ENCODE measurements at places on chromosomes 4 and X.

DNA sequence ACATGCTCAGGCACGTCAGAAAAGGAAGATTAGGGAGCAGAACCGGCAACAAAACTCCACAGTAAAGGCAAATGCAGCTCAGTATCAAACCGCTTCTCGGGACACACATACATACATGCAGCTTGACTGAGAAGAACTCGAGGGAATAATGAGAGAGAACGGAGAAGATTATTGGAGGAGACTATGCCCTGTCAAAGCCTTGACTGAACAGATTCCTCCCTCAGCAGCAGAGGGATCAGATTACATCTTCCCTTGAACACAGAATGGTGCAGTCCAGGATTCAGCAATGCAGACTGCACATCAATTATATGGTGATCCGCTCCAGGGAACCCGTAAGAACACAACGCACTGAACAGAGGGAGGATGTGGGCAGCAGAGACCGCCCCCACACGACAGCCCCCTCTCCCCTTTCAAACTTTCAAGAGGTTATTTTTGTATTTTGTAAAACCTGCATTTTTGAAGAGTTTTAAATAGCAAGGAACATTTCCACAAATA lies 183.2 kb downstream of the FBXW7 start:
- no peak for DNase-seq

- no peak for DNase-seq
Measured at GRCh38 chr4:168524006-168524405, 27.2 kb downstream of the PALLD start.

DNA sequence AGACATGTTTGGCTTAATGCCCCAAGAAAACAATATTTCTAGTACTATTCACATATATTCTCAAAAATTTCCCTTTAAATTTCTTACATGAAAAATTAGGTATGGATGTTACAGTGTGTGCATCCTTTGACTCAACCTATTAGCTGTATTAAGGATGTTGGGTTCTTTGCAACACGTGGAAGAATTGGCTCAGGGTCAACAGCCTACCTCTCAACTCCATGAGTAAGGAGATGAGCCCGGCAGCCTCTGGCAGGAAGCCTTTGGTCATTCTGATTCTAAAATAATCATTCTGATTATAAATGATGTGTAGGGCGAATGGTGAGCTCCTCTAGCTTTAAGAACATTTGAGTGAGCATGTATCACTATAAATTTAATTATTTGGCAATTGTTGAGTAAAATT lies 148.0 kb upstream of the WDFY3 start:
- no peak for DNase-seq

DNA sequence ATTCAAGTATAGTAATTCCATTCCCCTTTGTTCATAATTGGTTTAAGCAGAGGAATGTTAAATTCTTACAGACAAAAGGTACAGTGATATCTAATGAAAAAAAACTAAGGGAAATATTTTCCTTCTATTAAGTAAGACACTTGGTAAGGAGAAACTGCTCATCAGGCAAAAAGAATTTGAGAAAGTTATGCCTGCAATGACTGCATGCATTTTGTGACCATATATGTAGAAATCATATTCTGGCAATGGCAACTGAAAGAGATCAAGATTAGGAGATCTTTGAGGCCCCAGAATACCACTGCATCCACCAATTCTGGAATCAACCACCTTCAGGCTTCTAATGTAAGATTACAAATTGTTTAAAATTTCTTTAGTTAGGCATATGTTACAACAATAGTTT lies 364.8 kb downstream of the PCDH10 start:
- DNase-seq, result no peak

DNA sequence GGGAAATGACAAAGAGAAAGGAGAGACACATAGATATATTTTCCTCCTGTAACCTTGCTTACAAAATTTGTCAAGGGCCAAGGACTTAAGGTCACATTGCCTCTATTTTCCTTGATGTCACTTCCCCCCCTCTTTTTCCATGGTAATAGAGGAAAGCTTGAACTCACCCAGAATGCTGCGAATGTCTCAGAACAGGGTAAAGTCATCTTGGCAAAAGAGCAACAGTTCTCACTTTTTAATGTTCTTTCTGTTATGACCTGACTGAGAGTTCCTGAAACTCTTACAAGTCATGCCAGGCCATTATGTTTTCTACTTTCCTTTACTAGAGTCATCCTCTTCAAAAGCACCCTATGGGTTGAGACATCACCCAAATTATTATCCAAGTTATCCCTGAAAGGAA lies 50.7 kb upstream of the PRDM5 start:
- DNase-seq, result no peak

DNA sequence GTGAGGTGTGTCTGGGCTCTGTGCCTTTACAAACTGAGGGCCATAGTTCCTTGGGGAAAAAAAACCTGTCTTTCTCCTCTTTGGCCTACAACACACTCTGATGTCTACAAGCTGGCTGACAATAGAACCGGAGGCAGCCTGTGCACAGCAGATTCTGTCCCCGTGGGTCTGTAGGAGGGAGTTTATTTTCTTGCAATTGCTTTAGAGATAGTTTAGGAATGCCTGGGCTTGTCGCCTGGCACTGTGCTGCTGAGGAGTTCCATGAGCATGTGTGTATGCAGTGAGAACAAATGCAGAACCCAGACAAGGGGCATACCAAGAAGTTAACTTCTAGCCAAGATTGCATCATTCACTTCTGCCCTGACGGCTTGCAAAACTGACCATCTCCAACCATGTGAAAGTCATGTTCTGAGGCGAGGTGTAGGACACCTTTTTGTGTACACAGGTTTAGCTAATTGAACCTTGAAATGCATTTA lies 54.1 kb downstream of the CCNI start:
- no peak for DNase-seq

GRCh38 chr4:33714971-33715370 lies 2529.3 kb downstream of the ARAP2 start:
- DNase-seq, result no peak

GRCh38 chr4:176584031-176584606 lies 208.6 kb downstream of the VEGFC start:
- DNase-seq, result no peak

GRCh38 chr4:176668324-176668723 lies 124.4 kb downstream of the VEGFC start:
- no peak for DNase-seq

DNA sequence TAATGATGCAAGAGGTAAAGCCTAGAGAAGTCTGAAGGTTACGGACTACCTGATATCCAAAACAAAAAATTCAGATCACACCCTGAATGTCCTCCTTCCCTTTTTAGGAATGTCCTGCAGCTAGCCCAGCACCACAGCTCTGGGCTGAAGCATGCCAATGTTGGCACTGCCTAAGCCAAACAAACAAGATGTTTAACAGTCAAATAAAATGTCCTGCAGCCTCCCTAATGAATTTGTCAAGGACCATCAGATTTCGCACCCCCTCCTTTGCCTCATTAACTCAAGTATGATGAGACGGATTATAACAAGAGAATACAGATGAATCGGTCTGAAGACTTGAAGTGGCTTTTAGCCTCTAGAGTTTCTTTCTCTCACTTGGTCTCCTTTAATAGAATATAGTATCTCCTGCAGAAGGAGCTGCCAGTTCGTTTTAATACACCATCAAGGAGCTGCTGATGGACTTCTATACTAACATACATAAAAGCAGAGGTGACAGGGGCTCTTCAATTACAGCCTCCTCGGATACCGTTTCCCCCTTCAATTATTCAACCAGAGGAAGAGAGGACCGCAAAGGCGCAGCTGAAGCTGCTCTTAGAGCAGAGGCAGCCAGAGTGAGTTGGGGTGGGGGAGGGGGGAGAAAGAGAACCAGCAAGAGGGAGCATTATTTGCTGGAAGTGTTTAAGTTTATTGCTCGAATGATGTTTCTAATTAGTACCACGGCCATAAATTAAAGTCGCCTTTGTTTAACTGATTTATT lies 3.0 kb upstream of the MAB21L2 start:
- DNase-seq, result no peak

GRCh38 chr4:4865705-4866123 lies 6.2 kb downstream of the MSX1 start:
- DNase-seq, result no peak

GRCh38 chr4:86512631-86513030 lies 81.5 kb upstream of the PTPN13 start:
- no peak for DNase-seq

- no peak for DNase-seq
Measured at GRCh38 chrX:13369256-13370030, 49.6 kb upstream of the ATXN3L start.

- no peak for DNase-seq
Measured at GRCh38 chr4:579543-580175, 3.6 kb upstream of the TMEM271 start.

- DNase-seq, result no peak
Measured at GRCh38 chrX:57595381-57595811, 3.6 kb downstream of the ZXDB start.

- DNase-seq, result no peak
Measured at GRCh38 chr4:75015627-75016026, 82.7 kb downstream of the PARM1 start.

DNA sequence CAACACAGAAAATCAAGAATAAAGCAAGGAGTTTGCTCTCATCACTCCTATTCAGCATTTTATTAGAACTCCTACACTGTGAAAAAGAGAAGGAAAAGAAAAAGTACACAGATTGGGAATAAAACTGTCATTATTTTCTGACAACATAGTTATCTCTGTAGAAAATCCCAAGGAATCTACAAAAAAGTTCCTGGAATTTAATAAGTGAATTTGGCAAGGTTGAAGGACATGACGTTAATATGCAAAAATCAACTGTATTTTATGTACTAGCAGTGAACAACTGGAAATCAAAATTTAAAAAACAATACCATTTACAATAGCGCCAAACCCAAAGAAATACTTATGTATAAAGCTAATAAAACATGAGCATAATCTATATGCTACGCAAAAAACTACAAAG lies 26.3 kb downstream of the CHIC2 start:
- no peak for DNase-seq

DNA sequence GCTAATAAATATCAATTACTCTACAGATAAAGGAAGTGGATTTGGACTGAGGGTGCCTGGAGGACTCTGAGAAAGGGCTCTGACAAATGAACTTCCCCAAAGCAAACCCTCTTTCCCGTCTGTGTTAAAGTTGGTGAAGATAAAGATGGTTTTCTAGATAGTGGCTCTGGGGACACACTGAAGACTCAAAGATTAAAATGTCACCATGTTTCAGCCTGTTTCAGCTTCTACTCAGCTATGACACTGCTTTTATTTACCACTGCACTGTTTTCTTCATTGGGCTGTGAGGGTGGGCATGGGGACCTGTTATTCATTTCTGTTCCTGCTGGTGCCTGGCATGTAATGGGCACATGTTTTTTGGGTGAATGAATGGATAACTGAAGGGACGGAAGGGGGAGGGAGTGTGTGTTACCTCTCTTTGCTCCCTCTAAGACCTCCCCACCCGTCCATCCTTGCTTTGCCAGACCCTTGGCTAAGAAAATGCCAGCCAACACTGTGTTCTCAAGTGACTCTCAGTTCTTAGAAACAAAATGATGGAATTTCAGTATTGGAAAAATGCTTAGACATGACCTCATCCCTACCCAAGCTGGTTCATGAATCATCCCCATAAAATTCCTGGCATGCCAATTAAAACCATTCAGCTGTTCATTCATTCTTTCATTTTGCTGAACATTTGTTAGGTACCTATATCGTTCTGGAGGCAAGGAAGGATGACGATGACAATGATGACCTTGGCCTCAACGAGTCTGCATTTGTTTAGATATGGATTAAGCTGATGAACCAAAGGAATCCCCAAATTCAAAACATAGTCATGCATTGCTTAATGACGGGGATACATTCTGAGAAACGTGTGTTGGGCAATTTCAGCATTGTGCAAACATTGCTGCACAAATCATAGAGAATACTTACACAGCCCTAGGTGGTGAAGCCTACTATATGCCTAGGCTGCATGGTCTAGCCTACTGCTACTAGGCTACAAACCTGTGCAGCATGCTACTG lies 13.4 kb upstream of the STK32B start:
- DNase-seq, result no peak

GRCh38 chr4:84483688-84484087 lies 15.4 kb downstream of the NKX6-1 start:
- DNase-seq, result no peak

DNA sequence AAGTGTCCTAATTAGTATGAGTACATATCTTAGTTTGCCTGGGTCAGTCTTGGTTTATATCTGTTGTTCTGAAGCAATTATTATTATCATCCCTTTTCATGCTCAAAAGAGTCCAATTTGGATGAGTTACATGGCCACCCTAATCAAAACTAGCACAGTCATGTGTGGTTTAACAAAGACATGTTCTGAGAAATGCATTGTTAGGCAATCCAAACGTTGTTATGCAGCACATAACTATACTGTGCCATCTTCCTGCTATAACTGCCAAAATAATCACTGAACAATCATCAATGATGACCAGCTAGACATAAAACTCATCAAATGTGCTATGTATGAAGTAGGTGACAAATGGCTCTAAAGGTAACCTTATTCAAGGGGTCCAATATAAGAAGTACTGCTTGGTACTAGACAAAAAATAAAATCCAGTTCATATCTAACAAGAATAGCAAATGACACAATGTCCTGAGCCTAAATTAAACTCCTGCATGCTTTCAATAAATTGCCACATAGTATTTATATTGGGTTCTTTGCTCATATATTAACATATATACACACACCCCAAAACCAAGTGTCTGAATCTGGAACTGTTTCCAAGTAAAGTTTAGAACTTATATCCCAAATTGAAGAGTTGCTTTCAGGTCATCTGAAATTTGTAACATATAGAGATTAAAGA lies 41.9 kb downstream of the CNOT6L start:
- DNase-seq, result no peak

DNA sequence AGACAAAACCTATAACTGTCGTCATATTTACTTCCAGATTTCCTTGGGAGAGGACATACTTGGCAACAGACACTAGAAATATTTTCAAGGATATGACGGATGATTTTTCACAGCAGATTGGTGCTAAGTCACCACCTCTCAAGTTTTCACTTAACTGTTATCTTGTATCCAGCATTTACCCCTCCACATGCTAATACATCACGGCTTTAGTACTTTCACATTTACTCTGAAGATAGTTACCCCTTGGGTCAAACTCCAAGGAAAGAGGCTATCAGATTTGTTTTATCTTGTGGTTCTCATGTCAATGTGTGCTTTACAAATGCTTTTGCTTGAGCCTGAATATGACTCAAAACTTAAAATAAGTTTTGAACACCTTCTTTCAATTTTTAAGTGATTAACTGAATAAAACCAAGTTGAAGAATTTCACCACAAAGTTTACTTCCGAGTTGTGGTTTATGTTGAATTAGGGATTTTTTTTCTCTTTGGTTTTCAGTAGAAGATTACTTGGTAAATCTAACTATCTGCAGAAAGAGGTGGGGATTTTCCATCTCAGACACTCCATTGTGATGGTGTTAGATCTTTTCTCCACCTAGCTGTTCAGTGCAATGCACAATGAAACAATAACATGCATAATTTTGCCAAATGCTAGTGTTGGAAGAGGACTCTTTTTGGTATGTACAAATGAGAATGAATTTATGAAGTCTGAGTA lies 75.4 kb upstream of the FAT1 start:
- DNase-seq, result no peak

- no peak for DNase-seq
Measured at GRCh38 chr4:156889616-156890594, 81.7 kb downstream of the PDGFC start.

DNA sequence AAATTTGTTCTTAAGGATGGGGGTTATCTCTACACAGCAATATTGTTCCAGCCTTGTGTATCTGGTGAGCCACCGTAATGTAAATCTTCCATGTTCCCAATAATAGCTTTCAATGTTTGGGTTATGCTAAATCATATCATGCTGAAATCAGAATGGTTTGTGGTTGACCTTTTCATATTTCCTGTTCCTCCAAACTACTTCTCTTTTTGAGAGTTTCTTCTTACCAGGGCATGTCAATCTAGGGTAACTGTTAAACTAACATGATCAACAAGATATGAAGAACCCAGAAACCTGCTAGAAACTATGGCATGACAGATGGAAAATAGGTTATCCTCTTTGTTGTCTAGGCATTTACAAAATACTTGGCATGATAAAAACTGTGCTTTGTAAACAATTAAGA lies 22.0 kb downstream of the TNMD start:
- no peak for DNase-seq
